ENCODE measurements at places on chromosomes 7 and 10.

GRCh38 chr7:38339953-38340819 is 66.8 kb upstream of the TARP start:
- DNase-seq: no peak

- DNase-seq: no peak
Observed at GRCh38 chr10:113305871-113306270, 247.0 kb upstream of the HABP2 start.

GRCh38 chr10:129977794-129978193 is 13.7 kb upstream of the EBF3 start:
- DNase-seq: no peak

DNA sequence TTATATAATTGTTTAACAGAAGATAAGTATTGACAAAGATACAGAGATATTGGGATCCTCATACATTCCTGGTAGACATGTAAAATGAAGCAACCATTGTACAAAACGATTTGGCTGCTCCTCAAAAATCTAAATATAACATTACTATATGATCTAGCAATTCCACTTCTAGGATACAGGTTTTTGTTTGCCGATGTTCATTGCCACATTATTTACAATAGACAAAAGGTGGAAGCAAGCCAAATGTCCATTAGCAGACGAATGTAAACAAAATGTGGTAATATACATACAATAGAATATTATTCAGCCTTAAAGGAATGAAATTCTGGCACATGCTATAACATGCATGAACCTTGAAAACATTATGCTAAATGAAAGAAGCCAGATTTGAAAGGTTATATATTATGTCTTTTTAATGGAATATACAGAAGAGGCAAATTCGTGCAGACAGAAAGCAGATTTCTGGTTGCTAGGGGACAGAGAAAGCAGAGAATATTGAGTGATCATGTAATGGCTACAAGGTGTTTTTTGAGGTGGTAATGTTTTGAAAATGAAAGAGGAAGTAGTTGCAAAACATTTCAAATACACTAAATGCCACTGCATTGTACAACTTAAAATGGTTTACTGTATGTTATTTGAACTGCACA is 44.9 kb downstream of the POLR1F start:
- DNase-seq: no peak

DNA sequence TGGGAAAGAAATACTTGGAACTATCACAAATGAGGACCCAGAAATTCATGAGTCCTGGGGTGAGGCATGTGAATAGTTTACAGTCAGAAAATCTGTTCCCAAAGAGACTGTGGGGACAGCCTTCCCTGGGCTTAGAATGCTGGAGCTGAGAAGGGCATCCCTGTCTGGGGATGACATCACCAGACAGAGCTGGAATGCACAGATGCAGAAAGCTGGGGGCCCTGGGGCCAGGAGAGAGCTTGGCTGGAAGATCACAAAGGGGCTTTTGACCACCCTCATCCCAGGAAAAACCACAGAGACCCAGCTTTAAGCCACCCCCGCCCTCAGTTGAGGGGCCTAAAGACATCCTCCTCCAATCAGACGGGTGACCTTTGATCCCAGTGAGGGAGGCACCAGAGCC is 264.5 kb downstream of the PLXNA4 start:
- DNase-seq: no peak

DNA sequence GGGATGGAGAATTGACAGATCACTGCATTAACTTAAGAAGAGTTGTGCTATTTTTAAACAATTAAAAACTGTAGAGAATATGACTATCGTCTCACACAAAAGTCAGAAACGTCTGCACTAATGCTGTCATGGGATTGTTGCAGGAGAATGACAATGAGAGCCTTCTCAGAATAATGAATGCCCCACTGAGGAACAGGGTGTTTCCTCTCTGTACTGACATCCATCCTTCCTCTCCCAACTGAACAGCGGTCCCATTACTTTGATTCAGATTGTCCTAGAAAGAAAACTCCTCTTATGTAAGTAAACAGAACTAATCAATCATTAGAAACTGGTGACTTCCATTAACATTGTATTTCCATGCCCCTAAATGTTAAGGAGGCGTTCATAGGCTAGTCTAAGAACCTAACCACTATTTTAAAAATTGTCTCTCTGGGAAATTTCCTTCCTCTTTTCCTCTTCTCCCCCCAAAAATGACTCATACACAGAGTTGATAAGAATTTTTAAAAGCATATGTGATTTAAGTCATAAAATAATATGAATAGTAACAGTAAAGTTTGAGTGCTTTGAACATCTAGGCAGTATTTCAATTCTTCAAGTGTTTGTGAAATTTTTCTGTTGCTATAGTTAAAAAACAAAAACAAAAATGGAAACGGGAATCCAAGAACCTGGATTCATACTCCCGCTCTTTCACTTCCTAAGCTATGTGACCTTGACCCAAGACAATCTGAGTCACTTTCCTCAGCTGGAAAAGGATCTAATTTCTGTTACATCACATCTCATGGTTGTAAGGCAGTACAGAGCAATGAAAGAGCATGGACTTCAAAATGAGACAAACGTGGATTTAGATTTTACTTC is 12.7 kb upstream of the MACC1 start:
- no peak for DNase-seq

- no peak for DNase-seq
Observed at GRCh38 chr7:143286522-143286890, 1.6 kb upstream of the CASP2 start.

GRCh38 chr7:132142006-132142405 is 434.3 kb downstream of the PLXNA4 start:
- DNase-seq: no peak

DNA sequence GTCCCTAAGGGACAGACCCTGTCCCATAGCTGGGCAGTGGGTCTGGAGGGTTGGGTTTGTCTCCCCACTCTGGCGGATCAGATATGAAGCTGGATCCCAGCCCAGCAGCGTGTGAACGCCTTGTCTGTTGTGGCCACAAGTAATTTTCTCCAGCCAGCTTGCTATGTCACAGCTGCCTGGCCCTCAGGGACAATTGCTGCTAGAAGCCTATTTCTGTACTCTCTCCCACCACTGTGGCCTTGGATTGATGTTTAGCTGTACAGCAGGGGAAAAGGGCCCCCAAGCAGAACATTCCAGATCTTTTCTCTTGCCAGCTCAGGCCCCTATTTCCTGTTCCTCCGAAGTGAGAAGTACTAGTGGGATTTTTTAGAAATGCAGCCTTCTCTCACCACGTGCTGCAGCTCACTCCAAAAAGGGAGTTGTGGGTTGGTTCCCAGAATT is 53.5 kb upstream of the WAC start:
- no peak for DNase-seq

DNA sequence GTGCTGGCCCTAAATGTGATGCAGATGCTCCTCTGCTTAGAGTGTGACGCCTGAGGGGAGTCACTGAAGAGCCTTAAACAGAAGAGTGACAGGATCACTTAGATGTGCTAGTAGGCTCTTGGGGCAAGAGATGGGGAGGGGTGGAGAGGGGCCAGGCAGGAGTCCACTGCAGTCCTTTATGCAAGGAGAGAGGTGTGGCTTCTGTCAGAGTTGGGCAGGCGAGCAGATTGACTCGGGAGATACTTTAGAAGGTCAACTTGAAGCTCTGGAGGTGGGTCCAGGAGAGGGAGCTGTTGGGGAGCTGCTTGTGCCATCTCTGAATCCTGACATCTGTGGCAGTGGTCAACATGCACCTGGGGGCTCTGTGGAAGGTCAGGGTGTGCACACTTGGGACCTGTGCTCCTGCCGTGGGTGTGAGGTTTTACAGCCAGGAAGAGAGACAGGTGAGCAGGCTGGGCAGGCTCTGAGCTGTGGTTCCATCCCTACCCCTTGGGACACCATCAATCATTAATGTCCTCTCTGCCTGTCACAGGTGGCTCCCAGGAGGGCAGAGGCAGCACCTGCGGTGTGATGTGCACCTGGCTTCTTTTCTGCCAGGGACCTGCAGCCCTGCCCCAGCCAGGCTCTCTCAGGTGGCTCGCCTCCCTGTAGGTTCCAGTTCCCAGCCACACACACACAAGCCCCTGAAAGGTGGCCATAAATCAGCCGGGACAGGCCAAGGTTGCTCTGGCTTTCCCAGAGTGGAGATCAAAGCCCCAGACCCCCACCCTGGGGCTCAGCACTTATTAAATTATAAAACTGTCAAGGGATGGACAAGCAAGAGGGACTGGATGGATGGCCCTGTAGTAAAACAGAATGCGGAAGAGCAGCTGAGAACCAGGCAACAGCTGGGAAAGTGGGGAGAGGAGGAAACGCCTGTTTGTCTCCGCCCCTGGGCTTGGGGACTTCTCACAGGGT is 14.0 kb downstream of the NEURL1 start:
- DNase-seq: no peak

DNA sequence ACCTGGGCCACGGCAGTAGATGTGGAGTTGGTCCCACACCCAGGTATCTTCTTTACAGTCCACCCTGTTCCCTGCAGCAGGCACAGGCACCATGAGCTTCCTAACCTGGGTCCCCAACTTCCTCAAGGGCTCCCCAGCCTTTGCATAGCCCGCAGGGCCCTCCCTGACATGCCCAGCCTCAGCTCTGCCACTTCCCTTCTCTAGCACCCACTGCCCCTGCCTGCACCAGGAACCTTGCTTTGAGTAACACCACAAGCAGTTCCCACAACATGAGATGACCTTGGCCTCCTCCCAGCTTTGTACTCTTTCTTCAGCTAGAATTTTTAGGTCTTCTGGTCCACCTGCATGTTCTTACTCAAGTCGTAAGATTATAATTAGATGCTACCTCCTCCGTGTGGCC is 92.2 kb upstream of the ZPBP start:
- DNase-seq: peak; percentile 5

All from muscle of back (tissue), 13 donors.